B cell (primary cell): ENCODE measurements at places on chromosomes 5 and 9.

DNA sequence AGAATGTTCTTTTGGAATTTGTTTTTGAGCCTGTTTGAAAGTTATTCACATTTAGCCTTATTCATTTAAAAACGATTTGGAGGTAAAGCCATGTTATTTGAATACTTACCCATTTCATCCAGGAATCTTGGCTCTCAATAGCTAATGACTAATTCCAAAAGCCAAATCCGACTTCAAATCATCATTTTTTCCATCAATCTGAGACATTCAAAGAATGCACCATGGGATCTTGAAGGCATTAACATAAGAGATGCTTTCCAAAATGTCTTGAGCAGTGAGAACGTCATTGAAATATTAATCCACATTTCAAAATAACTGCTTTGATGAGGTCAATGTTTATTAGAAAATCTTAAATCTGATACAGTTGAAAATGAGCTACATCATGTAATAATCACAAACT lies 617.0 kb upstream of the RORB start:
- DNase-seq = no peak

DNA sequence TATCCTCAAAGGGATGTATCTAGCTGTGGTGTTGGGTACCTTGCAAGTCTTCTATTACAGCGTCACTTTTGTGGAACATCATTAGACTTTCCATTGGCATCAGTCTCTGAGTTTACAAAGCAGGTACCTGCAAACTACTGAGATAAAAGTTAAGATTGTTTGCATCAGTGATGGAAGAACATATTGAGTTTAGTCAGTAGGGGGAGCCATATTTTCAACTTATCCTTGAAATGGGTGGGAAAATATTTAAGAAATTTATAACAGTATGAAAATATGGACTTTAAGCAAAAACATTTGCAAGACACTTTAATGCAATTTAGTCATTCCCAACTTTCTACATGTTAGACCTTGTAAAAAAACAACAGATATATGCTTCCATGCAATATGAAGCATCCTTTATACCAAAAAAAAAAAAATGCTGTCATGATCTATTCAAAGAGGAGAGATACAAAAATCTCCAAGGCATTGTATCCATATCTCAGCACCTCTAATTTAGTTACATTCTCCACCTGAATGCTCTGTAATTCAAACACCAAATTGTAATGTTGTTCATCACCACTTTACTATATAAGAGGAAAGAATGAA lies 98.6 kb upstream of the ADAMTS19 start:
- no peak for DNase-seq

DNA sequence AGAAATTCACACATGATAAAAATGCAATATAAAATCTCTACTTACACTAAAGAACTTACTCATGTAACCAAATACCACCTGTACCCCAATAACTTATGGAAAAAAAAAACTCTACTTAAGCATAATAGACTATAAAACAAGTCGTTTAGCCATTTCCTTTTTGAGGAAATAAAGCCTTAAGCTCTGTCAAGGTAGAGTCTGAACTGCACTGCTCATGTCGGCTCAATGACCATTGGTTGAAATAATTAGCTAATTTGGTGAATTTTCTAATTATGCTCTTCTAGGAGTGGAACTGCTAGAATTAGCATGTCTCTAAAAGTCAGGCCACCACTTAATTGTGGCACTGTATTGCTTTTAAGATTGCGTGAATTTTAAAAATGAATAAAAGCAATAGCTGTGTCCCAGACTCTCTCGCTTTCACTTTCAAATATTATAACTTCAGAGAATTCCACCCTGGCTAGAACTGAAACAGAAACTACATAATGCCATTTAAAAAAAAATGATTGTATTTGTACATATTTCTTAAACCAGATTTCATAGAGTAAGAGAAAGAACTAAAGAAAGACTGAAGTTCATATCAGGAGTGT lies 113.0 kb upstream of the PCA3 start:
- peak; percentile 35 for DNase-seq

DNA sequence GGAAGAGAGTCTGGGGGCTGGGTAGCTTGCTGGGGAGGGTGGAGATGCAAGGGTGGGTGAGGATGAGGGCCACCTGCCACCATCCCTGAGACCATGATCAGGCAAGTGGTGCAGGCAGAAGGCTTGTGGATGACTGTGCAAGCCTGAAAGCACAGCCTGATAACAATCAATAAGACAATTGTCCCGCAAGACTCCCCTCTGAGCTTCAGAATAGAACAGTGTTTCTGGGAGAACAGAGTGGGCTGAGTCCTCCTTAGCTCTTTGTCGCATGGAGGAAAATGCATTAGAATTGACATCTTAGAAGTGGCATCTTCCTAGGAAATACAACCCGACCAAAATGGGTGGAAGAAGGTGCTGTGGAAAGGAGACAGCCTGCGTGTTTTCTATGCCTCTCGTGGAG lies 6.6 kb downstream of the GADD45G start:
- no peak for DNase-seq

- DNase-seq = no peak
These were observed 215.7 kb downstream of the FAM114A2 start for GRCh38 chr5:153823036-153823435.

DNA sequence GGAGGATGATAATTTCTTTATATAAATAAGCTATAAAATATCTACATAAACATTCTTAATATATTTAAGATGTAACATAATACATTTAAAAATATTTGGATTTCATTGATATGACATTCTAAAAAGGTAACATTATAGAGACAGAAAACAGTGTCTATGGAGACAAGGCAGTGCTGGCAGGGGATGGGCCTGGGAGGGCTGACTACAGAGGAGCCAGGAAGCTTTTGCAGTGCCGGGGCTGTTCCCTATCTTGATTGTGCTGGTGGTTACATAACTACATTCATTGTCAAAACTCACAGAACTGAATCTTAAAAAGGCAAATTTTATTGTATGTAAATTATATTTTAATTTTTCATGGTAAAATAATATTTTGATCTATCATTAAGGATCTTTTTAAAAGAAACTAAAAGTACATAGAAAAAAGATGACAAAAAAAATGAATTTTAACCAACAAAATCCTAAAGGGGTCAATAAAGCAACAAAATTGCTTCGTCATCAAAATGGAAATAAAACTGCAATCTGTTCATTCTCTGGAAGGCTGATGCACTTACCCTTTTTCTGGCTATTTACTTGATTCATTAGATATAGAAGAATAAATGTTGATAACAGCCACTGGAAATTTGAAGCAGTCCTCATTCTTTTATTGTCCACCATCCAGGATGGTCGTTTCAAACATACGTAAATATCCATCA lies 26.3 kb downstream of the LIFR start:
- no peak for DNase-seq

DNA sequence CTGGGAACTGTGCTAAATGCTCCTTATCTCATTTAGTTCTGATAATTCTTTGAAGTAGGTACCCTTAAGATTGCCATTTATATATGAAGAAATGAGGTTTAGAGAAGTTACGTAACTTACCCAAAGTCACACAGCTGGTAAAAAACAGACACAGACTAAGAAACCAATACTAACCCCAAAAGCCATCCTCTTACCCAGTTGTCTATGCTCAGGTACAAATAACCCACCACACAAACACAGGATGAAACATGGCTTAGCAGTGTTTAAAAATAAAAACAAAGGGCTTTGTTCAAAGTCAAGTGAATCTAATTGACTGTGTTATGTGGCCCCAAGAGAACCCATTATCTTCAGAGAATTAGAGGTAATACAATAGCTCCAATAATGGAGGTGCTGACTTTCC lies 37.0 kb upstream of the IL7R start:
- DNase-seq = no peak

DNA sequence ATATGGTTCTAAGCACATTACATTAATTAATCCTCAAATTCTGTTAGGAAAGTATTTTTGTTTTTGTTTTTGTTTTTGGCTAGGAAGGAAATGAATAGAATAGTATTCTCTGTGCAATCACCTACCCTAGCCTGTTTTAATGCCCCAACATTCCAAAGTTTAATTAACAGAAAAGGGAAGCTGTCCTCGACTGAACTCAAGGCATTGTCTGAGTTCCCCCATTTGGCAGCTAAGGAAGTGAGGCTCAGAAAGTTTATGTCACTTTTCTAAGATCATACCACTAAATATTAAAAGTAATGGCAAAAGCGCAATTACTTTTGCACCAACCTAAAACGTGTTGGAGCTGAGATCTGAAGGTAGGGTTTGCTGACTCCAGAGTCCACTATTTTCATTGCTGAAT lies 59.8 kb downstream of the FGF1 start:
- DNase-seq = no peak

GRCh38 chr9:5582835-5583195 lies 46.1 kb upstream of the RIC1 start:
- DNase-seq = peak; percentile 85

DNA sequence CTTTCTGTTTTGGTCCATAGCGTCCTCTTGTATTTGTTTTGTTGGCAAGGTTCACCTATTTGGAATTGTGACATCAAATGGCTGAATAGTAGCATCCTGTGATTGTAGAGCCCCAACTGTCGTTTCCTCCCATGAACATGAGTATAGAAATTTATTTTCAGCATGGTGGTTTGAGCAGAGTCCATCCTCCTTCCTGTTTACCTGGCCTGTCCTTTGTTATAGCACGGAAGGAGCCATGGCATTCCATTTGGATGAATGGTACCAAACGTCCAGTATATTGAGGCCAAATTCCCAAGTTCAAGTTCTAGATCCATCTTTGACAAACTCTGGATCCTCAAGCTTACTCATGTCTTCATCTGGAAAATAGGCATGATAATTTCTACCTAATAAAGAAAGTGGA lies 16.8 kb downstream of the RASGRF2 start:
- no peak for DNase-seq

GRCh38 chr5:35753500-35753899 lies 103.2 kb upstream of the IL7R start:
- DNase-seq = no peak

DNA sequence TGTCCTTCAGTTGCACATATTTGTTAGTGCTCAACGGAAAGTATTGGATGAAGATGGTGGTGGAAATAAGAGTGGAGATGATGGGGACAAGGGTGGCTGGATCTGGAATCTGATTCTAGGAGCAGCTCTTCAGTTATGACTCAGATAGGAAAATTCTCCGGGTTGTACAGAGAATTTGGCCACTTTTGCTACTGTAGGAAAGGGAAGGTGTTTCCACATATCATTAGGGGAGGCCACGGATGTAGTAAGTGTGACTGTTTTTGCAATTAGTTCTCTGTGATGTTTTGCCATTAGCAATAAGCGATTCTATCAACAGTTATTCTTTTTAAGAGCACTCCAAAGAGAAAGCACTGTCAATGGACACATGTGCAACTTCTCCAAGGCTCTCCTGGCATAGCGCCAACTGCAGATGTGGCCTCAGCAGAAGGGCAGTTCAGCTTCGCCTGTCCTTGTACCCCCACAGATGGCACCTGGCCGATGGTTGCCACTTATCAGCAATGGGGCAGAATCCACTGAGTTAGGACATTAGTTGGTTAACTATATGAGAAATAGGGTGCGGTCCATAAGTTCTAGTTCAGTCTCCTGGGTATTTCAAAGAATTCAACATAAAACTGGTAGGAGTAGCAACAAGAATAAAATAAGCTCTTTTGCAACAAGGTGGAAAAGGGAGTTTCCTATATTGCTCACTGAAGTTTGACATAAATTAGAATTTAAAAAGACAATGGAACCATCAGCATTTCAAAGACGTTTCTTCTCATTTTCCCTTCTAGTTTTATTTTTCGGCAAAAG lies 96.3 kb downstream of the ARSB start:
- DNase-seq = no peak

GRCh38 chr9:123246534-123246933 lies 21.9 kb downstream of the STRBP start:
- DNase-seq = no peak

DNA sequence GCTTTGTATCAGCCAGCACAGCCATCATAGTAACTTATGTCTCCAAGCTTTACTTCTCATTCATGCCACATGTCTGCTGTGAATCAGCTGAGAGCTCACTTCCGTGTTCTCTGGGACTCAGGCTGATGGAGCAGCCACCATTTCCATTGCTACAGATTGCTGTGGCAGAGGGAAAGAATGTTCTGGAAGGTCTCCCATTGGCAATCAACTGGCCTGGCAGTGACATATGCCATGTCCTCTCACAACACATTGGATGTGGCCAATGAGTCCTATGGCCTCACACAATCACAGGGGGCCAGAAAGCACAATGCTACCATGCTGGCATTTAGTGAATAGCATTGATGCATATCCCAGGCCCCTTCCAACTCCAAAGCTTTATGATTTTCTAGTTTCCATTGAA lies 44.1 kb downstream of the KIF4B start:
- no peak for DNase-seq

DNA sequence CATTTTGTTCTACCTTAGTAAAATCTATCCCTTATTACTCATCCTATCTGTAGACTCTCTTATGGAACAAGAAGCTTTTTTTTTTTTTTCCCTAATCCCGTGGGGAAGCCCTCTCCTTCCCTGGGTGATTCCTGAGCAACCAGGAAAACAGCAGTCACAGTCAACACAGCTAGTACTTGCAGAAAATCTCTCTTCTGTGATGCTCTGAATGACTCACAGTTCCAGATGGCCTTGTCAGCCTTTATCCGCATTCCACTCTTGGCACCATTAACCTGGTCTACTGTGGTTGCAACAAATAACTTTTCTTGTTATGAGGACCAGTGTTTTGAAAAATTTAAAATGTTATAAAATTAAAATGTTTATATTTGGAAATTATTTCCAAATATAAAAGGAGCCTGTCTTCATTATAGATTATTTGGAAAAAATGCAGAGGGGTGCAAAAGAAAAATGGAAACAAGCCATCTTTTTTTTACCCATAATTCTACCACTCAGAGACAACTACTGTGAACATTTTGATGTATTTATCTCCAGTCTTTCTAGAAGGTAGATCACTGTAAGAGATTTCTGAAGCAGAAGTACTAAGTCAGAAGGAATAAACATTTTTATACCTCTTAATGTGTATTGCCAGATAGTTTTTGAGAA lies 486.7 kb downstream of the RAB3C start:
- DNase-seq = no peak

- DNase-seq = peak; percentile 73
These were observed 1.5 kb downstream of the CDC42SE2 start for GRCh38 chr5:131265311-131265803.

DNA sequence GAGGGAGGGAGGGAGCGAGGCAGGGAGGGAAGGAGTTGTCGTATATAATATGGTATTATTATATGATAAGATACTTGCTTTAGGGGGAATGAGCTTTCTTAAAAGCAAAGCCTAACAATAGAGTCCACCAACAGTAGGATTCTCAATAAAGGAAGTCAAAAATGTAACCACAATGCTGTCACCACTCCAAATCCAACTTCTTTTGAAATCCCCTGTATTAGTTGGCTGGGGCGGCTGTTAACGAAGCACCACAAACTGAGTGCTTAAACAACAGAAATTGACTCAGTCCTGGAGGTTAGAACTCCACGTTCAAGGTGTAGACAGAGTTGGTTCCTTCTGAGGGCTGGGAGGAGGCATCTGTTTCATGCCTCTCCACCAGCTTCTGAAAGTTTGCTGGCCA lies 23.1 kb downstream of the GAS1 start:
- no peak for DNase-seq

DNA sequence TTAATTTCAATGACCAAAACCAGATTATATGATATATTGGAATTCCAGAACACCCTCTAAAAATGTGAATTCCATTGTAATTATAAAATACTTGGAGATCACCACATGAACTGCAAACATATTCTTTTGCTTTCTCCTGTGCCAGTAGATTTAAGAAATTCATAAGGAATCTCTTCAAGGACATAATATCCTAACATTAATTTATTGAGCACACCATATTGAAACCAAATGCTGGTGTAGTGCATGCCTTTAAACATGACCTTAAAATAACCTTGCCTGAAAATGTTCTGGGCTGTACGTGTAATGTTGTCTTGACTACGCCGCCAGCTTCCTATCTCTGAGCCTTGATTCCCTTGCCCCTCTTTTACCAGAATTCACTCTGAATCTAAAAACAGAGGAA lies 205.0 kb upstream of the ACTBL2 start:
- no peak for DNase-seq

GRCh38 chr9:1366276-1366675 lies 316.1 kb downstream of the DMRT2 start:
- no peak for DNase-seq
